Left kidney (tissue), 8 donors: ENCODE measurements at places on chromosomes 5 and 9. TPM values are rescaled to one million over a fixed set of nuclear protein-coding genes. Genes with fewer than 3 reads are reported as not detected.

MRPL22 gene
- 52.2 TPM for polyA plus RNA-seq

DDX4 gene
- 0.12 TPM for polyA plus RNA-seq

PDCD1LG2 gene
- polyA plus RNA-seq = 0.13 TPM

IFNK gene
- not detected for polyA plus RNA-seq

TMED9 gene
- polyA plus RNA-seq = 139 TPM

UIMC1 gene
- polyA plus RNA-seq = 50.0 TPM

JAK2 gene
- polyA plus RNA-seq = 17.2 TPM

CDHR2 gene
- 25.0 TPM for polyA plus RNA-seq

PPP2R2B gene
- polyA plus RNA-seq = 11.5 TPM

PCDHGA12 gene
- polyA plus RNA-seq = 1.5 TPM

GRCh38 chr5:54313311-54314270 is 3.2 kb upstream of the ARL15 start:
- DNase-seq = no peak

GRCh38 chr5:104189909-104190308 is 627.3 kb upstream of the NUDT12 start:
- no peak for DNase-seq

- no peak for DNase-seq
These were observed 584.1 kb downstream of the CCDC171 start for GRCh38 chr9:16136961-16137360.

DNA sequence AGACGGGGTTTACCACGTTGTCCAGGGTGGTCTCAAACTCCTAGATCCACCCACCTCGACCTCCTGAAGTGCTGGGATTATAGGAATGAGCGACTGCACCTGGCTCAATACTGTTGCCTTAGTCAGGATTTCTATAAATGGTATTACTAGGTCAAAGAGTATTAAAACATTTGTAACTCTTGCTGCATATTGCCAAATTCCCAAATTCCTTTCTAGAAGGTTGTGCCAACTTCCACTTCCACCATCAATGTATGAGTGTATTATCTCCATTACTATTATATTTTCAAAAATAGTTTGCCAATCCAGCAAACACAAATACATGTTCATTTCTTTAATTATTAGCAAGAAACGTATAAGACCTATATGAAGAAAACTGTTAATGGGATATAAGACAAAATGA is 10.6 kb downstream of the PTGR1 start:
- no peak for DNase-seq

DNA sequence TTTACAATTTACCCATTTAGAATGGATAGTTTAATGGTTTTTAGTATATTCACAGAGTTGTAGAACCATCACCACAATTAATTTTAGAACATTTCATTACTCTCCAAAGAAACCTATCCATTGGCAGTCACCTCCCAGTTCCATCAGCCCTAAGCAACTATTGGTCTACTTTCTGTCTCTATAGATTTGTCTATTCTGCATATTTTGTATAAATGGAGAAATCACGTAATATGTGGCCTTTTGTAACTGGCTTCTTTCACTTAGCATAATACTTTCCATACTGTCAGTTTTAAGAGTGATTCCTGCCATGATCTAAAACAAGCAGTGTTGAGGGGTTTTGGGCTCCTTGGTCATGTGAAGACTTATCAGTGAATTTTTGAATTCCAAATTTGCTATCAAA is 12.7 kb downstream of the OCLN start:
- no peak for DNase-seq

- no peak for DNase-seq
These were observed 800.5 kb downstream of the BRINP1 start for GRCh38 chr9:118568704-118569103.

DNA sequence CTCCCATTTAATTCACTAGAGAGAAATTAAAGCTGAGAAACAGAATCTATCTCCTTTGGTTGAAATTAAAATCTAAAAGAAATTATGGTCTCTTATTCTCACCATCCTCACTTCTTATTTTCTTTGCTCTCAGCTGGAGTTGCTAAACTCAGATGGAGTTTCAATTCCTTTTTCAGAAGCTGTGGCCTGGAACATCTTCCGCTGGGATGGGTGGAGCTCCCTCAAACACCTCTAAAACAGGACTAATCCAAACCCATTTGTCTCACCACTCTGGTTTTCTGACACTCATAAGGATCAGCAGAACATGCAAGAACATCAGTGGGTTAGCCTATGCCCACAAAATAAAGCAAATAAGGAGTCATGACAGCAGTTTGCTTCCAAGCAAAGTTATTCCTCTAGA is 39.6 kb upstream of the CEP78 start:
- no peak for DNase-seq

DNA sequence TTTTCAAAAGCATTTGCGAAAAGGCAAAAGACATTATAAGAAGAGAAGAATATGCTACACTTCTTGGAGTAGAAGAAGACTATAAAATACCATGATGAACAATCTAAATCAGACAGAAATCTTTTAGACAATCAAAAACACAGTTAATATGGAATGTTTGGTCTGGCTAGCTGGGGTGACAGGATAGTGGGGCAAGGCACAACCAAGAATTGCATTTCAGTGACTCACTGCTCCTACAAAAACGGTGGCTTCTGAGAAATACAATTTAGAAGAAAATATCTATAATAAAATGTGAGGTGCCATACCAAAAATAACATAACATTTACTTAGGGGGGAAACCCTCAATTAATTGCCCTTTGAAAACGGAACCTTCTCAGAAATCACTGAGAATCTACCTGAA is 363.4 kb downstream of the NPR3 start:
- no peak for DNase-seq

GRCh38 chr5:148224117-148224742 is 14.1 kb upstream of the MARCOL start:
- no peak for DNase-seq

DNA sequence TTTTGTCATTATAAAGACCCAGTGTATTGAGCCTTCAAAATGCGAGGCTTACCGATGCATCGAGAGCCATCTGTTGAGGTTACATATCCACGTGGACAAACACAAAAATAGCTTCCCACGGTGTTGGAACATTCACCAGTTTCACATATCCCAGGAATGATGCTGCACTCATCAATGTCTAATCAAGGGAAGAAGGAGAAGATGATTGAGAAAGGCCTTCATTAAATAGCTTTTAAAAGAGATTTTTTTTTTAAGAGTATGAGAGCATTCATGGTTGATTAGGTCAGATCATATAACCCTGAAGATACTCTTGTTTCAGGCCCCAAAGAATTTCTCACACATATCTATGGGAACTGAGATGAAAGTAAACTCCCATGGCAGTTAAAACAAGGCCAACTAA is 129.4 kb downstream of the FBN2 start:
- no peak for DNase-seq

DNA sequence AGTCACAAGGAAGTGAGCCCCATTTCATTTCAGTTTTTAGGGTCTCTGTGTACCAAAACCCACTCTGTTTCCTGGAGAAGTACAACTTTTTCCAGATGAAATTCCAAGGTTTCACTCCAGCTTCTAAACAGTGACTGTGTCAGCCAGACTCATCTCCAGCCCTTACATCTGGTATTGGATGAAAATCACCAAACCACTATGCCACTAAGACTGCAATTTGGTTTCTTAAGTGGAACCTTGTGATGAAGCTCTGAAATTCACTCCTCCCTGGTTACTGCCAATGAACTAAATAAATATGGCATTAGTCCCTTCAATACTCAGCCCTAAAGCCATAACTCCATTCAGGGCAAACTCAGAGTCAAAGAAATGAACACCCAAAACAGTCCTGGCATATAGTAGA is 211.2 kb upstream of the DAPK1 start:
- DNase-seq = no peak

DNA sequence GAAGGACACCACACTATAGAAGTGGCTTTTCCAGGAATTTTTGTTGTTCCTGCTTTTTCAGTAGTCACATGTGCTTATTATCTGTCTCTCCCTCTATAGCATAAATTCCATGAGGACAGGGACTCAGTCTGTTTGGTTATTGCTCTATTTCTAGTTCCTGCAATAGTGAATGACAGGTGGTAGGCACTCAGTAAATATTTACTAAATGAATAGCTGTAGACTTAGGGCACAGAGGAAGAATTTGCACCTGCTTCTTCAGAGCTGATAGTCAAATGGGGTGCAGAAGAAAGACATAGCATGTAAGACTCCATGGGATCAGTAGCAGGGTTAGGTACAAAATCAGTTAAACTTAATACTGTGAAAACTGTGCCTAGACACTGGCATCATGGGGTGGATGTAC is 580.2 kb downstream of the CCDC171 start:
- no peak for DNase-seq

DNA sequence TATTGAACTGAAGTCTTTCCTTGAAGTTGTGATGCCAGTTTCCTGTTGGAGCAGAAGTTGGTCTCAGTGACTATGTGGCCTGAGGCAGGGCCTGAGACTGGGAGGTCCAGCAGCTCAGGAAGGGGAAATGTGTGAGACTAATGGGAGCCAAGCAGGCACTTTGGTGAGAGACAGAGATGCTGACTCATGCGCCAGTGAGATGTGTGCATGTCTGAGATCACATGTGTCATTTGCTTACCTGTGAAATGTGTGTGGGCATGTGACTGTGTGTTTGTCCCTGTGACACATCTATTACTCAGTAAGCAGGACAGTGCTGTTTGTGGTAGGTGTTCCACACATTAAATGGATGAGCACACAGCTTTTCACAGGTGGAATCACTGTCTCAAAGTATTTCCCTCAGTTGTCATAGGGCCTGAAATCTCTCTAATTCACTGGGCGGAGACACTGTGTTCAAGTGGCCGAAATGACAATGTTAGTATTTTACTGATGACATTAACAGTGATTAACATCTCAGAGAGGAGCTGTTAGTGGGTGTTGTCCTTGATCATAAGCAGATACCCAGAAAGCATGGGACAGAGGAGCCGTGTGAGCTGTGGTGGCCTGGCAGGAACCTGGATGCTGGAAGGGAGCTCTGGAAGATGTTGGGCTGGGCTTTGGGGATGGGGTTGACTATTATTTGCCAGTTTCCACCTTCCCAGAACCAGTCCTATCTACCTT is 7.4 kb downstream of the NPR2 start:
- DNase-seq = no peak

DNA sequence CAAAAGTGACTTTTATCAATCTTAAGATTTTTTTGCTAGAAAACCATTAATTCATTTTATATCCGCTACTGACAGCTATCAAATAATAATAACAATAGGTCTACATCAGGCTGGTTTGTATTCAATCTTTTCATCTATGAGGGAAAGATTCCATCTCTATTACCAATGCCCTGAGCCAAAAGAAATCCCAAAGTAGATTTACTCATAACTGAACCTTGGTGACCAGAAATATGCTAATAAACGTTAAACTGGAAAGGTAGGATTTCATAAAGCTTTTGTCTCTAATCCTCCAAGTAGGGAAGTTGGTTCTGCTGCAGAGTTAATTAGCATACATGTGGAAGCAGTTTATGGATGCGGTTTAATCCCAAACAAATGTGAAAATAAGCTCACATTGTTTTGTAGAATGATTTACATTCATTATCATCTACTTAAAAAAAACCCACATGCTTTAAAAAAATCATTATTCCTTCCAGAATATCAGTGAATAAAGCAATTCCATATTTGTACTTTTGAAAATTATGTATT is 715.5 kb downstream of the CETN3 start:
- no peak for DNase-seq

GRCh38 chr5:176658007-176658599 is 10.8 kb downstream of the TSPAN17 start:
- peak; percentile 62 for DNase-seq

- no peak for DNase-seq
These were observed 38.9 kb downstream of the NTRK2 start for GRCh38 chr9:84708400-84708799.

GRCh38 chr5:67249590-67249895 is 52.9 kb upstream of the CD180 start:
- no peak for DNase-seq

- no peak for DNase-seq
These were observed 96.7 kb downstream of the MVB12B start for GRCh38 chr9:126423142-126423915.

DNA sequence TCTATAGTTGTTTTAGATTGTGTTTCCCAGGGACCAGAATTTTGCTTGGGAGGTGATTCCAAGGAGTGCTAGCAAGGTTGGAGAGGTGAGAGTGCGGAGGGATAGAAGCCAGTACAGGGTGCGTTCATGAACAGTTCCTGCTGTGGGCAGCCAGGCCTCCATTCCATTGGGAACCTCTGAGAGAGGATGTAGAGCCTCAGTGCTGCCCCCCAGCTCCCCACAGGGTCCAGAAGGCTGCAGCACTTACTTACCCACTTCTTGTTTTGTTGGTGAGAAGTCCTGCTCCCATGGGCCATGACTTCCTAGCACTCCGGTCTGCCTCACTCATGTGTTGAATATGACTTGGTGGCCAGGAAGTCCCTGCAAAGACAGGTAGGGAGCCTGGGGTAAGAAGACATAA is 128.2 kb upstream of the GAS1 start:
- DNase-seq = no peak

GRCh38 chr5:156647034-156647451 is 203.1 kb upstream of the PPP1R2B start:
- no peak for DNase-seq

GRCh38 chr9:95644377-95644776 is 127.6 kb upstream of the PTCH1 start:
- DNase-seq = no peak

- no peak for DNase-seq
These were observed 406.1 kb downstream of the RAB3C start for GRCh38 chr5:58988938-58989337.

GRCh38 chr5:143213851-143214363 is 189.6 kb downstream of the NR3C1 start:
- no peak for DNase-seq

- DNase-seq = no peak
These were observed 40.7 kb downstream of the F2RL2 start for GRCh38 chr5:76582230-76583162.

DNA sequence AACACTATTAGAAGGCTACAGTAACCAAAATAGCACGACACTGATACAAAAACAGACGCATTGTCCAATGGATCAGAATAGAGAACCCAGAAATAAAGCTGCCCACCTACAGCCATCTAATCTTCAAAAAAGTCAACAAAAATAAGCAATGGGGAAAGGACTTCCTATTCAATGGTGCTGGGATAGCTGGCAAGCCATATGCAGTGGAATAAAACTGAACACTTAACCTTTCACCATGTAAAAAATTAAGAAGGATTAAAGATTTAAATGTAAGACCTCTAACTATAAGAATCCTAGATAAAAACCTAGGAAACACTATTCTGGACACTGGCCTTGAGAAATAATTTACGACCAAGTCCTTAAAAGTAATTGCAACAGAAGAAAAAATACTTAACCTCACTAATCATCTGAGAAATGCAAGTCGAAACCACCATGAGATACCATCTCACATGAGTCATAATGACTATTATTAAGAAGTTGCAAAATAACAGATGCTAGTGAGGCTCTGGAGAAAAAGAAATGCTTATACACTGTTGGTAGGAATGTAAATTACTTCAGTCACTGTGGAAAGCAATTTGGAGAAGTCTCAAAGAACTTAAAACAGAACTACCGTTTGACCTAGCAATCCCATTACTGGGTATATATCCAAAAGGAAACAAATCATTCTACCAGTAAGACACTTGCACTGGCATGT is 203.3 kb upstream of the CDH9 start:
- peak; percentile 49 for DNase-seq

GRCh38 chr9:119020730-119021333 is 348.4 kb downstream of the BRINP1 start:
- no peak for DNase-seq

GRCh38 chr9:70576116-70576515 is 161.7 kb upstream of the KLF9 start:
- DNase-seq = no peak
